Activated CD8-positive, alpha-beta T cell treated with anti-CD3 and anti-CD28 coated beads for 36 hours (primary cell): ENCODE measurements at places on chromosomes 11 and 22.

DNA sequence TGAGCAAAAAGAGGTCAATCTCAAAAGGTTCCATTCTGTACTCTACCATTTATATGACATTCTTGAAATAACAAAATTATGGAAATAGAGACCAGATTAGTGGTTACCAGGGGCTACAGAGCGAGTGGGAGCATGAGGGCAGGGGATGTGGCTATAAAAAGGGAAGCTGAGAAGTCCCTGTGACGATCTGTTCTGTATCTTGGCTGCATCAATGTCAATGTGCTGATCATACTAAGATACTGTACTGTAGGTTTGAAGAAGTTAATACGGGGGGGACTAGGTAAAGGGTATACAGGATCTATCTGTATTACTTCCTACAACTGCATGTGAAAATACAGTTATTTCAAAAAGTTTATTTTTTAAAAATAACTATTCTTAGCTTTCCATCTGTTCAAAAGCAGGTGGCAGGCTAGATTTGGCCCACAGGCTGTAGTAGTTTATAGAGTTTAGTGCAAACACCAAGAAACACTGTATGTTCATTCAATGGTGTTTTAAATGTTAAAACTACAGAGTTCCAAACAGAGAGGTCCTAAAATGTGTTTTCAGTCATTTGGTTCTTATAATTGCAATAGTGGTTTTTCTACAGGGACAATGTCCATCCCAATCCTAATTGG lies 78.2 kb downstream of the SMCO4 start:
- no peak for DNase-seq

DNA sequence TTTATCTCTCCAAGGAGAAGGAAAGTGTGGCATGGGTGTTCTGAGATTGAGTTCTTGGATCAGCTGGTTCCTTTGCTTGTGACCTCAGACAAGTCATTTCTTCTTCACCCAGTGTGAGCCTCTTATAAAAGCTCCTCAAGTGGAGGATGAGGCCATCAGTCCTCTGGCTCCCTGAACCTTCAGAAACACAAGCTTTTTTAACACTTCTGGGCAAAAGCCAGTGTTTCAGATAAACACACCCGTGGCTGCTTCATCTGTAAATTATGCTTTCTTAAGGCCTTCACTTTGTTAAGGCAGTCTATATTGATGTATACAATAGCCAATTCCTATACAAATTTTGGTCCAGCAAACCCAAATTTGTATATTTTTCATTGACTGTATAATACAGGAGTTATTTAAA lies 179.9 kb downstream of the DBX1 start:
- DNase-seq = no peak

DNA sequence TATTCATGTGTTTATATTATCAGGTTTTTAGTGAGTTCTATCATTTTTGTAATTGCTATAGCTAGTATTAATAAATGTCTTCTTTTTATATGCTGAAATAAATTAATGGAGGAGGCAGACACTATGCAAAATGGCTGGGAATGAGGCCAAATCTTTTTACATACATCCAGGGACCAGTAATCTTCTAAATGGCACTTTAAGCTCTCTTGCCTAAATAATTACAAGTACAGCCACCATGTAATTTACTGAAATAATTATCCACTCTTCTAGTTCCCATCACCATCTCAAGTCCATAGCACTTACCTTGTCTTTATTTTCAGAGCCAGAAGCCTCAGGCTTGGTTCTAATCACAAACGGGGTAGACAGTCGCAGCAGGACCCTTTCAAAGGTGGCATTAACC lies 79.1 kb downstream of the GUCY1A2 start:
- DNase-seq = no peak

DNA sequence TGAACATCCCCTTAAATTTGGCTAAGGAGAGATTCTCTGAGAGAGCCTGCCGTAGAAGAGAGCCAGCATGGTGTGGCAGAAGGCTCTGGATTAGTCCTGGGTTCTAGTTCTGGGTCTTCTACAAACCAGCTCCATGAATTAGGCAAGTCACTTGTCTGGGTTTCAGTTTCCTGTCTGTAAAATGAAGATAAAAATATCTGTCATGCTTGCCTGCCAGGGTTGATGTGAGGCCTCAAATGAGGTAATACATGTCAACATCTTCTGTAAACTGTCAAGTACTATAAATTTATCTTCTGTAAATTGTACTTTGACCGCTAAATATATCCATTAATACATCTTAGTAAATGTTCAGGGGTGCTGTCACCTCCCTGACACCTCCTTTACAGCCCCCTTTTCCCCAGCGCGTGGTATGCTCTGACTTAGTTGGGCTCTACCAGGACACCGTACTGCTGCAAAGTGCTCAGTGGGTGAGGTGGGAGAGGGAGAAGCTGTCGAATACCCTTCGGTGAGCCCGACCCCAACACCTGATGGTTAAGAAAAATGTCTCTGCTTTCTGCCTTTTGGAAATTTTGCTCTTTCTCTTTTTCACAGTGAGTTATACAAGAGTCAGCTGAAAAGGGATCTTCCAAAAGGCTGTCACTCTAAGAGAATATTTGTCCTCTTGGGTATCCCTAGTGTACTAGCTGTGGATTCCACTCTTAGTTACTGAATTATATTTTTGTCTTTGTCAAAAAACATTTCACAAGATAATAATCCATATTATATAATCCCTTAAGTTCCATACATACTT lies 15.0 kb downstream of the RBX1 start:
- DNase-seq = no peak

GRCh38 chr22:39814899-39815298 lies 78.7 kb downstream of the ENTHD1 start:
- no peak for DNase-seq

- DNase-seq = no peak
These were observed 87.2 kb downstream of the WNT7B start for GRCh38 chr22:45889539-45890350.

DNA sequence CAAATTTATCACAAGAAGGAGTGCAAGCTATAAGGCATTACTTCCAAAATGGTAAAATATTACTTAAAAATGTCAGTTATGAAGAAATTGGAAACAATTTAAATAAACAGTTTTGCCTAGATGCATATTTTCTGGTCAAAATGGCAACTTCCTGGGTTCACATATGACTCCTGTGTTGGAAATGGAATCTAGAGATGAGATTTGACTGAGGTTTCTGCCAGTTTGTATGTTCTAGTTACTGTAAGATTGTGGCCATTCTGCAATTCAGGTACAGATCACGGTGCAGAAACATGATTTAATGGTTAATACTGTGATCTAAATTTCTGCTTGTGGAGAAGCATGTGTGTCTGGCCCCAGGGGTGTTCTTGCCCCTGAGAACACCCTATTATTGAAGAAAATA lies 3.4 kb upstream of the OR4C6 start:
- no peak for DNase-seq

GRCh38 chr11:3136546-3137455 lies 28.3 kb downstream of the OSBPL5 start:
- DNase-seq = peak; percentile 12

DNA sequence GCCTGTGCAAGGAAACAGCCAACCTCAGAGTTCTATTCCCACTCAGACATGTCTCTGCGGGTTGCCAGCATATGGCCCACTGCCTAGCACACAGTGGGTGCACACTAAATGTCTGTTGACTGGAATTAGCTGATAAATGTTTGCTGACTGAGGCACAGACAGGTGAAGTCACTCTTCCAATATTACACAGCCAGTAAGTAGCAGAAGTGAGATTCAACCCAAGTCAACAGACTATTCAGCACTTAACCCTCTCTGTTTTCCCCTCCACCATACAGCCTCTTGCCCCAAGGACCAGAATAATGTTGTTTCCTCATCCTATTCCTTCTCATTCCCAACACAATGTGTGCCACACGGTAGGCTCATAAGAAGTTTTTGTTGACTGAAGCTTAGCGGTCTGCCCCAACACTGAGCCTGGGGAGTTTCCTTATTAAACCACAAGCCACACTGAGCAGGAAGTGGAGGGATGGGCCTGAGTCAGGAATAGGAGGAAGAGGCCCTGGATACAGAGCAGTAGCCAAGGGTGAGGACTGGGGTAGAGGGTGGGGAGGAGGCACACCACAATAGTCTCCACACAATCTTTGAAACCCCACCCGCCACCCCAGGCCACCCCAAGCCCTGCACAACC lies 15.7 kb upstream of the IL10RA start:
- peak; percentile 58 for DNase-seq

DNA sequence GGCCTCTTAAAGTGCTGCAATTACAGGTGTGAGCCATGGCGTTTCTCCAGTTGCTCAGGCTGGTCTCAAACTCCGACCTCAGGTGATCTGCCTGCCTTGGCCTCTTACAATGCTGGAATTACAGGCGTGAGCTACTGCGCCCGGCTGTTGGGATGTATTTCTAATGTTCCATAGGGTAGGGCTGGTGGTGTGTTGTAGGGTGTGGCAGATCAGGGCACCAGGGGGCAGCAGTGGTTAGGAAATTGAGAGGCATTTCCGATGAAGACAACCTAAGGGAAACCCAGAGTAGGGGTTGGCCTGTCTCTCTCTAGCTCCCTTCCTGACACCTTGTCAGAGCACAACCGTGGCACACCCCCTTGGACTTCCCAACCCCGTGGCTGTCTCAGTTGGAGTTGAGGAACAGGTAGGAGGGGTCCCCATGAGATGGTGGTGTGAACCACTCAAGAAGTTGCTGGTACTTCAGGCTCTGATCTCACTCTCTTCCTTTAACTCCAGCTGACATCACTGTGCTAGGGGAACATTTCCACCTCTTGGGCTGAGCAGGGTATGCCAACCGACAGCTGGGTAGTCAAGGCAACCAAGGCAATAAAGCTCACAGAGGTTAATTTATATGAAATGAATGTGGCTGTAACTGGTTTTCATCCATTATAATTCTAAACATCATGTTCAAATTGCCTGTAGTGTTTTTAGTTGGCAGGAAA lies 33.0 kb downstream of the YWHAH start:
- peak; percentile 92 for DNase-seq

DNA sequence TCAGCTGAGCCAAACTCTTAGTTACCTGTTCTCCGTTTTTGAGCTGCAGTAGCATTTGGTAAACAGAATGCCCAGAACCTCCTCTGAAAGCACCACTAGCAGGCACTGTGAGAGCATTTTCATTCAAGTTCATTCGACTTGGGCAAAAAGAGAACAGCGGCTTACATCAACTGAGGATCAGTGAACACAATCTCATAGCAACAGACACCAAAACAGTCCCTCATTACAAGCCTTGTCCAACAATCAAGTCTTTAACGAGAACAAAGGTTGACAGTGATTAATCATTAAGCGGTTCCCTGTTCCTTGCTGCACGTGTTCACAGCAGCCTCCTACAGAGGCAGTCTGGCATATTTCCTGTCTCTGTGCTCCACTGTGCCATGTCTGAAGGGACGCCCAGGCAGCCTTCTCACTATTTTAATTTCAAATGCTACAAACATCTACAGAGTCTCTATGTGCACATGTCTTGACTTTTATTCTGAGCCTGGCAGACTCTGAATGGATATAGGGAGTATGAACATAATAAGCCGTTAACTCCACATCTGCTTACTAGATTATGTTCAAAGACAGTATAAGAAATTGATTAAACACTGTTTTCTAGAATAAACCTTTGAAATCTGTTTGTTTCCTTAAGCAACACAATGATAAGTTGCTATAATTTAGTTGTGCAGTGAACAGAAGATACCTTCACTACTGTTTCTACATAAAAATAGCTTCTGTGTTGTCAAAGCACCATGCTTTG lies 88.3 kb upstream of the MTMR2 start:
- peak; percentile 61 for DNase-seq

DNA sequence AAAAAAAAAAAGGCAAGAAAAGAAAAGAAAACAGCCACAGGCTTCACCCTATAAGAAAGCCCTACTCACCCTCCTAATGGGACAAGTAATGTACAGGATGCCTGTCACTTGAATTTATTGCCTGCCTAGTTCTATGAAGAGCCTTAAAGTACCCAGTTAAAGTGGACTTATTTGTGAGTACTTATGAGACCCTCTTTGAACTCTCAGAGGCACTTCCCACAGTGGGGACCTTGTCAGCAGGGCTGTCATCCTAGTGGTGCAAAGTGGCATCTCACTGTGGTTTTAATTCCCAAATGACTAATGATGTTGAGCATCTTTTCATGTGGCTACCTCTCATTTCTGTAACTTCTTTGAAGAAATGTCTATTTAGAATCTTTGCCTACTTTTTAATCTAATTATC lies 41.8 kb upstream of the BARX2 start:
- no peak for DNase-seq

- no peak for DNase-seq
These were observed 1258.8 kb downstream of the BRD1 start for GRCh38 chr22:48568736-48569330.

GRCh38 chr22:42700901-42701300 lies 19.8 kb downstream of the A4GALT start:
- DNase-seq = no peak

GRCh38 chr11:126361400-126361799 lies 5.9 kb downstream of the ST3GAL4 start:
- no peak for DNase-seq

- DNase-seq = no peak
These were observed 5.4 kb downstream of the LDLRAD3 start for GRCh38 chr11:35949242-35949641.

DNA sequence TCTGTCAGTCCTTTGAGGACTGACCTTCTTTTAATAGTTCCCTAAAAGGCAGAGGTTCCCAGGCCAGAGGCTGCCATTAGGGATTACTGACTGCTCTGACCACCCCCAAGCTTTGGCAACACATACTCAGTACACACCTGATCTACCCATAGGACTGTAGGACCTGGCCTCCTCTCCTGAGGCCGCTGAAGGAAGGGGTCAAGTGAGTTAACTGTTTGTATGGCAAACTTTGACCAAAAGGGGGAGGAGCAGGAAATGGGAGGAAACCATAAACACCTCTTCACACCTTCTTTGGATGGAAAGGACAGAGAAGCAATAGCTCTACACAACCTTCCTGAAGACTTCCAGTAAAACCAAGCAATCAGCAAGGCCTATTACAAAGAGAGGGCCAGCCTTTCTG lies 104.0 kb downstream of the APOL5 start:
- no peak for DNase-seq

DNA sequence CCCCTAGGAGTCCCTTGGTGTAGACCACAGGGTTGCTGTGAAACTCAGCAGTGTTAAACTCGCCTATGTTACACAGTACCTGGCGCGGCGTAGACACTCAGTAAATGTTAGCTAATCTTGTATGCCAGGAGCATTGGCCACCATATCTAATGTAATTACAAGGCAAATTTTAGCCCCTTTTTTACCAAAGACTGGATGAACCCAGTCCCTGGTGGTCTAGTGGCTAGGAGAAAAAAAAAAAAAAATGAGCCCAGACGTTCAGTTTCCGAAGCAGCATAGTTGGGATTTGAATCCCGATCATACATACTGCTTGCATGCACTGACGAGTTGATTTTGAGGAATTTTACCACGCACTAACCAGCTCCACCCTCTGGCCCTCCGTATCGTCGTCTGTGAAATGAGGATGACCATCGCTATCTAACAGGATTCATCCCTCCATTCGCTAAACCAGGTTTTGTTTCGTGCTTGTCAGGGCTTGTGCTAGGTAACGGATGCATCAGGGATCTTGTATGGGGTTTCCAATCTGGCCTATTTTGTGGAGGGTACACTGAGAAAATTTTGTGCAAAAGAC lies 688 bp downstream of the PTS start:
- no peak for DNase-seq

- no peak for DNase-seq
These were observed 463.8 kb upstream of the KIRREL3 start for GRCh38 chr11:127464325-127464724.

GRCh38 chr11:40321537-40321936 lies 1137.9 kb downstream of the LRRC4C start:
- no peak for DNase-seq

- DNase-seq = no peak
These were observed 3.0 kb downstream of the SMTN start for GRCh38 chr22:31083923-31084810.

GRCh38 chr11:59053387-59053786 lies 32.7 kb upstream of the GLYATL1B start:
- DNase-seq = peak; percentile 88
